Activated naive CD4-positive, alpha-beta T cell treated with anti-CD3 and anti-CD28 coated beads for 36 hours (primary cell): ENCODE measurements at places on chromosomes 5 and 9. TPM values are rescaled to one million over a fixed set of nuclear protein-coding genes. Genes with fewer than 3 reads are reported as not detected.

DNA sequence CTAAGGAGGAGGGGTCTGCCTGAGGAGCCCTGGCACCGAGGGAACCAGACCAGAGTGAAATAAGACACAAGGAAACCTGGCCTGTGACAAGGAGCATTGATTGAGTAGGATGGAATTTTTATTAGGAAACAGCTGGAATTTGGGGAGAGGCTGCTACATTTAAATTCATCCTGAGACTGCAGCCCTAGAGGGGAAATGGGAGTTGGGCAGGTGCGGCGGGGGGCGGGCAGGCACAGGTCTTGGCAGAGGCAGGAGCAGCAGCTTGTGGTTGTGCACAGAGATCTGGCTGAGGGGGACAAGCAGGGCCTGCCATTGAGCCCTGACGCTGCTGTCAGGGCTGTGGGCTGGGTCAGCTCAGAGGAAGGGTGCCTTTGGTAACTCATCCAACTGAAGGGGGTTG lies 71.6 kb downstream of the PCDH1 start:
- no peak for DNase-seq

Gene DBH
- total RNA-seq: not detected

DNA sequence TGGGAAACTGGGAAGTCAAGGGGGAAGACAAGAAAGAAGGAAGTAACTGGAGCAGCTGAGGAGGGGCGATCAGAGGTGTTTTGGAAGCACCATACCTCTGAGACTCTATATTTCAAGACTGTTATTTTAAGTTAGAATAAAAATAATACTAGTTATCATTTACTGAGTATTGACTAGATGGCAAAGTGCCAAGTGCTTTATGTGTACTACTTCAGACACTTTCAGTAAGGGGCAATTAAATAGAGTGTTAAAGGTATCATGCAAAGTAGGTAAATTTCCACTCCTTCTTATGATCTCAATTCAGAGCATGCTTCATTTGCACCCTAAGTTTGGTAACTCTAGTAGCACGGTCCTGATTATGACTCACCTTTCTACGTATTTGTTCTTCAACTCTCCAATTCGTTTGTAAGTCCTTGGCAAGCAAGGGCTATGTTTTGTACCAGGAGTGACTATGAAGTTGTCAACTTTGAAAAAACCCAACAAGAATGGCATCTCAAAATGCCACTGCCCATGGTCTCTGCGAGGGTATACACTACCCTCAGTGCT lies 152.4 kb upstream of the RAPGEF1 start:
- DNase-seq: no peak

DNA sequence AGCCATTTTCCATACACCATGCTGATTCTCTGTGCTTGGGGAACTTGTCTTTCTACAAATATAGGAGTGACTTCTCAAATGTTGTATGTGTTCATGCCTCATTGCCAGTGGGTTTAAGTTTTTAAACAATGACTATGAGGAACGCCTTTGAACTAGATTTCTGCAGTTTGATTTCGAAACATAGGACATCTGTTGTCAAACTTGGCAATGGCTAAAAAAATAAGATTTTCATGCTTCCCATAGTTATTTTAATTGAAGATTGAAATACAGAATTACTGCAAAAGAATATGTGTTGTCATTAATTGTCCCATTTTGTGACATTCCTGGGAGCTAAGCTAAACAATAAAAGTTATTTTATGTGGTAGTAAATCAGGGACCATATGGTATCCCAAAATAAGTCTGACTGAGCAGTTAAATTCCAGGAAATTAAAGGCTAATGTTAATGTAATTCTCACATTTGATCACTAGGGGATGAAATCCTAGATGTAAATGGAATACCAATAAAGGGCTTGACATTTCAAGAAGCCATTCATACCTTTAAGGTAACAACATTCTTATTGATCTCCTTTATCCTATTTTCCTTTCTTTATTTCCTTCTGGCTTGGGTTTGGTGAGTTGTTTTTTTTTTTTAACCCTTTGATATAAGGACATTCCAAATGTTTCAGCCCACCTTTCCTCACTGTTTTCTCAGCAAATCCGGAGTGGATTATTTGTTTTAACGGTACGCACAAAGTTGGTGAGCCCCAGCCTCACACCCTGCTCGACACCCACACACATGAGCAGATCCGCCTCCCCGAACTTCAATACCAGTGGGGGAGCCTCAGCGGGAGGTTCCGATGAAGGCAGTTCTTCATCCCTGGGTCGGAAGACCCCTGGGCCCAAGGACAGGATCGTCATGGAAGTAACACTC lies 116.7 kb downstream of the GOLPH3 start:
- DNase-seq: no peak

DNA sequence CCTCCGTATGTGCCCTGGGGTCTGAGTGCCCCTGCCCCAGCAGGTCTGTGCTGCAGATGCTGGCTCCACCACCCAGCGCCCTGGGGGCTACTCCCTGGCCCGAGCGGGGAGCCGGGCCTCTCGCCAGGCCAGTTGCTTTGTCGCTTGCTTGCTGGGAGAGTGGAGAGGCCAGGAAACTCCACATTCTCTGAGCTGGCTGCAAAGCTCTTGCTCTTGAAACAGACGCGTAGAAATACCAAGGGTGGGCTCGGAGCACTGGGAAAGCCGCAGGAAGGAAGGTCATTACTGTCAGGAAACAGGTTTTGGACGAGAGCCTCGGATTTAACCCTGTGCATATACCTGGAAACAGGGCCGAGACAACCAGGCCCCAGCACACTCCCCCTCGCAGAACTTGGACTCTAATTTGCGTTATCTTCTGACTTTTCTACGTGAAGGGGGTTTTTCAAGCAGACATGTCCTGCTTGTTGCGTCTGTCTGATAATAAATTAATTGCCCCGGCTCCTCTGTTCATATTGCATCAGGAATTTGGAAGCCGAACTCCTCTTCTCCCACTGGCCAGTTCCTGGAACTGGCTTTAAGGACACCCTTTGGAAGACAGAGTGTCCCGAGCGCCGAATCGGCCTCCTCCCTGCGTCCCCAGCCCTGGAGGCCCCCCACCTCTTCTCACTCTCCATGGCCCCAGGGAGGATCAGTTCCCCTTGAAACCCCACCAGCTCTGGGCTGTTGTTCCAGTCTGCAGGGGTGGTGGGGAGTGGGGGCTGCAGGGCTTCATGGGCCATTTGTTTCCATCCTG lies 11.2 kb downstream of the ADAMTSL2 start:
- no peak for DNase-seq

Gene CACNA1B
- total RNA-seq: 0.05 TPM

Gene SLCO6A1
- not detected for total RNA-seq

Gene ARID3C
- 0.37 TPM for total RNA-seq
